Hepatocyte (in vitro differentiated cells): ENCODE measurements at places on chromosomes 11 and 22.

DNA sequence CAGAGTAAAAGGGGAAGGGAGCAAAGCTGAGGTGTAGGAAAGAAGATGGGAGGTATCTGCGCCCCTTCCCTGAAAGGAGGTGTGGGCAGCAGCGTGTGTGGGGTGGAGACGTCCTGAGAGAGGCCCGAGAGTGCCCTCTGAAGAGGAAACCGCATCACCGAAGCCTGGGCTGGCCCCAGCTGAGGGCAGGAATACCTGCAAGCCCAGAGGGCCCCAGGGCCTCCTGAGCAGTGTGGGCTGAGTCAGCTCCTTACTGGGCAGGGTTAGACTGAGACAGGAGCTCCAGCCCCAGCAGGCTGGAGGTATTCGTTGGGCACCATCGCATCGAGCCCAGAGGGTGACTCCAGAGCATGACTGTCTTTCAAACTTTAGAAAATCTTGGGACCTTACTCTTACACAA is 534.0 kb upstream of the B3GAT1 start:
- H3K27ac ChIP-seq, result no peak overlapping the region
- H3K4me3 ChIP-seq, result no peak overlapping the region
- H3K4me1 ChIP-seq, result no peaks in the 10 kb centered on the region
- no peaks in the 10 kb centered on the region for H3K27me3 ChIP-seq
- DNase-seq, result no peak

GRCh38 chr11:72767203-72768062 is 15.2 kb upstream of the ARAP1 start:
- no peaks in the 10 kb centered on the region for H3K36me3 ChIP-seq
- H3K4me1 ChIP-seq, result peaks cover 42% of the 10 kb centered on the region
- DNase-seq, result no peak
- H3K4me3 ChIP-seq, result no peak overlapping the region
- H3K27me3 ChIP-seq, result no peaks in the 10 kb centered on the region

GRCh38 chr11:91005458-91005857 is 782.6 kb upstream of the CHORDC1 start:
- no peaks in the 10 kb centered on the region for H3K4me1 ChIP-seq
- H3K4me3 ChIP-seq, result no peak overlapping the region
- no peak for DNase-seq
- no peak overlapping the region for H3K27ac ChIP-seq
- no peaks in the 10 kb centered on the region for H3K27me3 ChIP-seq

DNA sequence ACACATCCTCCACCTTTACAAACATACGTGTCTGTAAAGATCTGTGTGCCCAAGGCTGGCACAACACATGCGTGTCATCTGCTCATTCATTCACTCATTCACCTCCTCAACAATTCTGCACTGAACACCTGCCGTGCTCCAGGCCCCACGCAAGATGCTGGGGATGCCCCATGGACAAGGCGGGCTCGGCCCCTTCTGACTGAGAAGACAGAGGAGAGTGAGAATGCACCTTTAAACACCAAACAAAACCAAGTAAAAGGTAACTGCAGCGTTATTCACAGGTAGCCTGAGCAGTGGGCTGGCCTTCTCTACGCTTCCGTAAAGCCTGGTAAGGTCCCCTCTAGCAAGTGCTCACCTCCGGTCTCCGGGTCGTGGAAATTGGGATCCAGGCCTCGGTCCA is 142.8 kb downstream of the SHANK2 start:
- H3K36me3 ChIP-seq, result no peaks in the 10 kb centered on the region
- no peaks in the 10 kb centered on the region for H3K4me1 ChIP-seq
- H3K27ac ChIP-seq, result no peak overlapping the region
- H3K27me3 ChIP-seq, result no peaks in the 10 kb centered on the region

- H3K4me3 ChIP-seq, result no peak overlapping the region
- H3K27me3 ChIP-seq, result no peaks in the 10 kb centered on the region
- H3K36me3 ChIP-seq, result no peaks in the 10 kb centered on the region
- no peak for DNase-seq
- H3K27ac ChIP-seq, result no peak overlapping the region
Observed at GRCh38 chr11:9858822-9859221, 194.9 kb downstream of the SWAP70 start.

DNA sequence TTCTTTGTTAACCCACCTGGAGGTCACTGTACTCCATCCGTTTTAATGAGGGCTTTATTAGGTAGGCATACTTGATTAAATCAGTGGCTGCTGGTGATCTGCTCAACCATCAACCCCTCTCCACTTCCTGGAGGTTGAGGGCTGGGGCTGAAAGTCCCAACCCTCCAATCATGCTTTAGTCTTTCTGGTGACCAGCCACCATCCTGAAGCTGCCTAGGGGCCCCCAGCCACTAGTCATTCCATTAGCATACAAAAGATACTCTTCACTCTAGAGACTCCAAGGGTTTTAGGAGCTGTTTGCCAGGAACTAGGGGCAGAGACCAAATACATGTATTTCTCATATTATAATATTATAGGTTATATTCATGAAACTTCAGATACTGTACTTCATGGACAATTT is 13.5 kb downstream of the DNAJC24 start:
- no peaks in the 10 kb centered on the region for H3K4me1 ChIP-seq
- no peak overlapping the region for H3K4me3 ChIP-seq
- H3K36me3 ChIP-seq, result no peaks in the 10 kb centered on the region
- no peak overlapping the region for H3K27ac ChIP-seq
- no peak for DNase-seq
